Progenitor cell of endocrine pancreas (in vitro differentiated cells): ENCODE measurements at places on chromosomes 1 and 21. TPM values are rescaled to one million over a fixed set of nuclear protein-coding genes. Genes with fewer than 3 reads are reported as not detected.

DNA sequence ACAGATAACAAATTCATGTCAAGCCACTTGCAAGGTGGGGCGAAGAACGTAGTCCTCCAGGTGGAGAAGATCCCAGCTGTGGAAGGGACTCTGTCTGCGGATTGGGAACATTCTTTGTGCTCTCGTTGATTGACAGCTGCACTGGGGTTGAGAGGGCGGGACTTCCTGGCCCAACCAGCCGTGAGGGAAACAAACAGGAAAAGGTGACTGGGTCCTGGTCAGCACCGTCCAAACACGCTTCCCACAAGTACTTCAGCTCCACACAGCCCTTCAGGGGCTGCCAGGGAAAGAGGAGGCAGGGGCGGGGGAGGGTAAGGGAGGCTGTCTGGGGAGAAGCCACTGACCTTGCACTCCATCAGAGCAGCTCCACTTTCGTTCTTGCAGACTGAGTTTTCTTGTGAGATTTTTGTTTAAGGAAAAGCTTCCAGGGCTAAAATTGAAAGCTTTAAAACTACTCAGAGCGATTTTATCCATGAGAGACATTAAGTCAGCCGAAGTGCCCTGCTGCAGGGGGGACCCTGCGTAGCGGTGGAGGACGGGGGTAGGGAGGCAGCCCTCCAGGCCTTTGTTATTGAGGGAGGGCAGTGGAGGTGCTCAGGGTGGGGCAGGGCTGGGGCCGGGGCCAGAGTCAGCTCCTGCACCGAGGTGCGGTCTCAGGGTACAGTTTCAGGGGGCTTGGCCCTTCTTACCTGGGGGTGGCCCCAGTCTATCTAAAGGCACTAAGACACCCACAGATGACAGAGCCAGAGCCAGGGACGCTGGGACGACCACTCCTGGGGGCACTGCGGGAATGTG lies 21.6 kb upstream of the STUM start:
- H3K4me1 ChIP-seq: no peaks in the 10 kb centered on the region
- no peaks in the 10 kb centered on the region for H3K36me3 ChIP-seq
- H3K27me3 ChIP-seq: peaks cover 8% of the 10 kb centered on the region
- H3K4me3 ChIP-seq: no peak overlapping the region

GRCh38 chr1:50978144-50978851 lies 8.3 kb downstream of the CDKN2C start:
- no peaks in the 10 kb centered on the region for H3K4me1 ChIP-seq
- peak; percentile 27 for DNase-seq
- H3K4me3 ChIP-seq: peak overlapping the region; percentile 41
- H3K36me3 ChIP-seq: no peaks in the 10 kb centered on the region
- H3K27me3 ChIP-seq: peaks cover 92% of the 10 kb centered on the region
- H3K27ac ChIP-seq: no peak overlapping the region

- H3K4me1 ChIP-seq: peaks cover 3% of the 10 kb centered on the region
- no peak overlapping the region for H3K27ac ChIP-seq
- no peak overlapping the region for H3K4me3 ChIP-seq
- no peaks in the 10 kb centered on the region for H3K36me3 ChIP-seq
- no peaks in the 10 kb centered on the region for H3K27me3 ChIP-seq
Measured at GRCh38 chr21:22890656-22891055, 1892.4 kb downstream of the NCAM2 start.

GRCh38 chr1:33661811-33662454 lies 189.5 kb downstream of the ZSCAN20 start:
- peaks cover 12% of the 10 kb centered on the region for H3K27me3 ChIP-seq
- no peak overlapping the region for H3K27ac ChIP-seq
- no peak overlapping the region for H3K4me3 ChIP-seq
- H3K36me3 ChIP-seq: no peaks in the 10 kb centered on the region

DNA sequence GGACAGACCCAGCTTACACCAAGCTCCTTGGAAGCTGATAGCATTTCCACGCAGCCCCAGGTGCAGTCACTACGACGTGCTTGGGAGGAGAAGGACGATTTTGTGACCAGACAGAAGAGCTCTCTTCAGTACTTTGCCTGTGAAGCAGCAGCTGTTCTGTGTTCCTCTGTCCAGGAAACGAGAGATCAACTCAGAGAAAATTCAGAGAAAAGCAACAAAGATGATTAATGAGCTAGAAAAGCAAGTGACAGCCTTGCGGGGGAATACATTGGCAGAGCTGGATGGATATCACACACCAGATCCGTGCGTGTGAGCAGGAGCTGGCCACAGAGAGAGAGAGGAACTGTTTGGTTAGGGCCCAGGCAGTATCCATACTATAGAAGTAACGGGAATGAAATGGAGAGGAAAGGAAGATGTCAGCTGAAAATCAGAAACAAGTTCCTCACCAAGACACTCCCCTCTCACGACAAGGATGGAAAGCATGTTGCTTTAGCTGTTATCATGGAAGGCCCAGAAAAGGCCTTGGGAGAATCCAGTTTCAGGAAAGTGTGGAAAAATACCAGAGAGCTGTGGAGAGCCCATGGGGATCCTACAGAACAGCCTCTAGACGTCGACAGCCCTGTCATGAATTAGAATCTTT lies 106.2 kb downstream of the TOMM20 start:
- peak overlapping the region; percentile 0 for H3K27ac ChIP-seq
- no peak overlapping the region for H3K4me3 ChIP-seq
- no peaks in the 10 kb centered on the region for H3K27me3 ChIP-seq
- H3K4me1 ChIP-seq: peaks cover 24% of the 10 kb centered on the region
- no peak for DNase-seq

DNA sequence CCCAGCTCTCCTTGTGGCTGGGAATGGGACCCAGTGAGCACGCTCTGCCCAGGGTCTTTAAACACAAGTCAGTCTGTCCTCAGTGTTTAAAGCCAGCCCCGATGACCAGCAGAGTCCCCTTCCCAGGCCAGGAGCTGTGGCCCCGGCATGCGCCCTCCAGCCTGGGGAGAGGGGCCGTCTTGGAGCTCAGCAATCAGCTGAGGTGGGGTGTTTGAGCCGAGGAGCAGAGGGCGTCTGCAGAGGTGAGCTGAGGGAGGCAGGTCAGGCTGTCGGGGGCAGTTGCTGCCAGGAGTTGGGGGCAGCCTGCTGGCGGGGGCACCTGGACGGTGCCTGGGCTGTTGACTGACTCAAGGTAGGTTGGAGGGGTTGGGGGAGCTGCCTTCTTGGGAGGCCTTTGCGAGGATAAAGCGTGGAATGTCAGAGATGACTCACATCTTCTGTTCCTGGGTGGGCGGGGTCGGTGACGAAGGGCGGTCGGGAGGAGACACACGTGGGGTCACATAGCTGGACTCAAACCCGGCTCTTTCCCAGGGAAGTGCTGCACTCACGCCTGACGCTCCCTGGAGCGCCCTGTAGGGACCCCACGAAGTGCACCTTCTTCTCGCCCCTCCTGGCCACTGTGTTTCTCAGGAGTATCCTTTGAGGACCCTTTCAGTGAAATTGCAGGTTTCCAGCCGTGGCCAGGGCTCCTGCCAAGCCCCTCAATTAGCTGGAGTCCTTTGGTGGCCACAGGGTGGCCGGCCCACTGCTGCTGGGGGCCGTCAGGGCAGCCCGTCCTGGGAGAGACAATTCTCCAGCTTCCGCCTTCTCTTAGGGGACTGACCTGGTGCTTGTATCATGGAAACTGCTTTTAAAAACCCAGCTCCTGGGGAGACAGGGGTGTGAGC lies 86.2 kb downstream of the SIK1 start:
- DNase-seq: no peak
- H3K27me3 ChIP-seq: peaks cover 27% of the 10 kb centered on the region
- no peak overlapping the region for H3K27ac ChIP-seq

The TENT5C gene
- 11.4 and 13.6 TPM in 2 replicates for total RNA-seq

The PNRC2 gene
- 148 and 158 TPM in 2 replicates for total RNA-seq

The RGS13 gene
- total RNA-seq: not detected in 2 replicates

GRCh38 chr1:227459977-227460376 lies 103.4 kb upstream of the ZNF678 start:
- H3K27me3 ChIP-seq: peaks cover 13% of the 10 kb centered on the region
- H3K27ac ChIP-seq: no peak overlapping the region
- H3K4me3 ChIP-seq: no peak overlapping the region
- no peak for DNase-seq
- no peaks in the 10 kb centered on the region for H3K36me3 ChIP-seq
- H3K4me1 ChIP-seq: no peaks in the 10 kb centered on the region

The LEFTY1 gene
- 22.9 and 26.0 TPM in 2 replicates for total RNA-seq

The LCE4A gene
- total RNA-seq: not detected in 2 replicates

The UBIAD1 gene
- 16.4 and 16.8 TPM in 2 replicates for total RNA-seq

DNA sequence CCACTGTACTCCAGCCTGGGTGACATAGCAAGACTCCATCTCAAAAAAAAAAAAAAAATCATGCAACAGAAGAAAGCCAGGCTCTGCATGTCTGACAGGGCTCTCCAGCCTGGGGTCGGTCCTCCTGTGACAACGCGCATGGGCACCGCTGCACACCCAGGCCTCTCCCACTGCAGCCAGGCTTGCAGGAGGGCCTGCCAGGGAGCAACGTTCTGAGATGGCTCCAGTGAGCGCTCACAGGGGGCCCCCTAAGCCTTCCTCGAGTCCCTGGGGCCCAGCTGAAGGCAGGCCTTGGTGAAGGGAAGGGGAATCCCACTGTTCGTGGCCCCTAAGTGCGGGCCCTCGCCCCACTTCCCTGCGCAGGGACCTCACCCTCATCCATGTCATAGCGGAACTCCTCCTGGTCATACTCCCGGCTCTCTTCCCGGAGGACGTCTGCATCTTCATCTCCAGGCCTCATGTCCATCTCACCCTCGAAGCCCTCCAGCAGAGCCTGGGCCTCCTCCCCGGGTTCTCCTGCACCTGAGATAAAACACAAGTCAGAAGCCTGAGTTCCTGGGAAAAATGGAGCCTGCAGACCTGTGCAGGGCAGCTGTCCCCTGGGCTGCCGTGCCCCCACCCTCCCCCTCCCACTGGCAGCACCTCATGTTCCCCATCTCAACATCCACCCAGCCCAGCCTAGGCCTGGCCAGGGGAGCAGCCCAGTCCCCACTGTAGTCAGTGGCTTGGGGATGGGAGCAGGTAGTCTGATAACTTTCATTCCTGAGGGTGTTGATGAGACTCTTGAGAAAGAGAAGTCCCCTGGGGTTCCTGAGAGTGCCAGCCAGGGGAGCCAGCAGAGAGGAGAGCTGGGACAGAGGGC lies 20.3 kb downstream of the RSPH1 start:
- no peaks in the 10 kb centered on the region for H3K27me3 ChIP-seq
- no peak overlapping the region for H3K27ac ChIP-seq
- H3K4me3 ChIP-seq: no peak overlapping the region
- H3K4me1 ChIP-seq: peaks cover 9% of the 10 kb centered on the region
- H3K36me3 ChIP-seq: no peaks in the 10 kb centered on the region
- DNase-seq: no peak

- H3K27ac ChIP-seq: no peak overlapping the region
- H3K36me3 ChIP-seq: no peaks in the 10 kb centered on the region
- peaks cover 10% of the 10 kb centered on the region for H3K4me1 ChIP-seq
- no peak for DNase-seq
- H3K4me3 ChIP-seq: no peak overlapping the region
Measured at GRCh38 chr1:160451119-160451858, 50.9 kb downstream of the VANGL2 start.

DNA sequence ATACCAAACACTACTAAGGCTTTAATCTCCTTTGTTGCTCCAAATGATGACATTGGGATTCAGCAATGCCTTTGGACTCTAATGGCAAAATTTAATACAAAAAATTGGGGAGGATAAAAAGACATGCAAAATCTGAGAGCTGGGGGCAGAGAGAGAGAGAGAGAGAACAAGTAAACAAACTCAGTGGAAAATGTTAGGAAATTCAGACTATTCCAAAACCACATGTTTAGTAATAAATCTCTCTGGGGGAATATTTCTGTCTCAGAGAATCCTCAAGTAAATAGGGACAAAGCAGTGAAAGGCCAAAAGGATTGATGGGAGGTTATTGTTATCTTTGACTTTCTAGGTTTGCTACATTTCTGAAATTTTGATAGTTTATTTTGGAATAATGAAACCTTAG lies 65.7 kb downstream of the PLA2G4A start:
- no peak overlapping the region for H3K27ac ChIP-seq
- H3K27me3 ChIP-seq: no peaks in the 10 kb centered on the region
- no peaks in the 10 kb centered on the region for H3K36me3 ChIP-seq
- no peak overlapping the region for H3K4me3 ChIP-seq
- DNase-seq: no peak

DNA sequence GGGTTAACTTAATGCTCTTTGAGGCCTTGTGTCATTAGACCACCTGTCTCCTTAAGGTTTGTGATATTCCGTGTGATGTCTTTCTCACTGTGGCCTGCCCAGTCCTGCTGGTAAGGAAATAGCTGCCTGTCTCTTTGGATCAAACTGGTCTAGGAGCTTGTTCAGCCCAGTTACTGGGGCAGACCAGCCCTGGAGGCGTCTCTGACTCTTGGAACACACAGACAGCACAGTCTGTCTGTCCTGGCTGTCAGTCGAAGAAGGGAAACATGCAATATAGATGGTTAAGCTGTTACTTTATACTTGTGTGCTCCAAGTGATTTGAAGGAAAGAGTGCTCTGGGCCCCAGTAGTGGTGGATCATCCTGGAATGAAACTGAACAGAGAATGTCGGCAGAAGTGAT lies 20.4 kb downstream of the PBX1 start:
- no peak for DNase-seq
- H3K27me3 ChIP-seq: no peaks in the 10 kb centered on the region
- H3K27ac ChIP-seq: peak overlapping the region; percentile 35
- H3K4me3 ChIP-seq: no peak overlapping the region
- H3K4me1 ChIP-seq: peaks cover 39% of the 10 kb centered on the region

DNA sequence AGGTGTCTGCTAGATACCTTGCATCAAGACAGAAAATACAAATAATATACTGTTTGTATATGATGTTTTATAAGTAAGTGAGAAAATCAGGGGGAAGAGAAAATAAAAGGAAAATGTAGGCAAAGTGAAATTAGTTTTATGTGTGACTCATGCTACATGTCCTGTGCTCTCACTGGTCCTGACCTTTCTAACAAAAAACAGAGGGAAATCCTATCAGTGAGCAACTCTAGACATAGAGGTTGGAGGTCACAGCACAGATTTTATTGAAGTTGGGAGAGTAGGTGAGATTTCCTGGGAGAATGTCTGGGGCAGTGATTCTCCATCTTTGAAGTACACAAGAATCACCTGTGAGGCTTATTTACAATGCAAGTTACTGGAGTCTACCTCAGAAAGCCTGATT lies 9.5 kb downstream of the SCCPDH start:
- no peak overlapping the region for H3K27ac ChIP-seq
- H3K36me3 ChIP-seq: peaks cover 50% of the 10 kb centered on the region
- no peaks in the 10 kb centered on the region for H3K4me1 ChIP-seq
- no peaks in the 10 kb centered on the region for H3K27me3 ChIP-seq
